ENCODE measurements at places on chromosomes 2 and 18.

GRCh38 chr2:33123216-33123615, 176.5 kb downstream of the LTBP1 start:
- DNase-seq = no peak

GRCh38 chr2:173159791-173160463, 84.3 kb downstream of the MAP3K20 start:
- DNase-seq = peak; percentile 70

DNA sequence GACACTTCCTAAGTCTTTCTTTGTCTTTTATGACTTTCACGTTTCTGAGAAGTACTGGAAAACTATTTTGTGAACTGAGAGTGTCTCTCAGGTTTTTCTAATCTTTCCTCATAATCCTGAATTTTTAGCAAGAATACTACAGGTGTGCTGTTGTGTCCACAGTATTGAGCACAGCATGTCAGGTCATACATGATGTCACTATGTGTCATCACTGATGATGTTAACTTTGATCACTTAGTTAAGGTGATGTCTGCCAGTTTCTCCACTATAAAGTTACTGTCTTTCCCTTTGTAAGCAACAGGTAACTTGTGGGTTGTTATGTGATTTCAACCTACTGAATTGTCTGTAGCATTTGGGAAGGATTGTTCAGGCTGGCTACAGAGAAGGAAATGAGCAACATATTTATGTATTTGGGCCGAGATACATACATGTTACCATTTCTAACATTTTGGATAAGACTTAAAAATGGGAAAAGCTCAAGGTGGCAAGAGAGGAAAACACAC, 11.1 kb downstream of the MATN3 start:
- DNase-seq = no peak

DNA sequence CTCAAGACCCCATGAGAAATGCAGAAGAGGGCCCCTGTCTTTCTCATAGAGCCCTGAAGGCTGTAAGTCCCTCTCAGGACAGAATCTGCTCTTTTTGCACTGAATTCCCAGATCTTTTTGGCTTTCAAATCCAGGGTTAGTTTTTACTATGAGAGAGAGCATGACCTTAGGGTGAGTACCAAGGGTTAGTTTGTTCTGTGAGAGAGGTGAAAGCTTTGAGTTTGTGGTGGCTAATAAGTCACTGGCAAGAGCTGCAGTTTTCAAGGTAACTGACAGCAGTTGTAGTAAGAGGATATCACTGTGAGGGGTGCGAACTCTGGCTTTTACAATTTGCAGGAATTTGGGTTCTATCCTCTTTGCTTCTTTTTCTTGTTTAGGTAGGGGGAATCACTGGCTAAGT, 248.4 kb upstream of the KCNH7 start:
- DNase-seq = no peak

DNA sequence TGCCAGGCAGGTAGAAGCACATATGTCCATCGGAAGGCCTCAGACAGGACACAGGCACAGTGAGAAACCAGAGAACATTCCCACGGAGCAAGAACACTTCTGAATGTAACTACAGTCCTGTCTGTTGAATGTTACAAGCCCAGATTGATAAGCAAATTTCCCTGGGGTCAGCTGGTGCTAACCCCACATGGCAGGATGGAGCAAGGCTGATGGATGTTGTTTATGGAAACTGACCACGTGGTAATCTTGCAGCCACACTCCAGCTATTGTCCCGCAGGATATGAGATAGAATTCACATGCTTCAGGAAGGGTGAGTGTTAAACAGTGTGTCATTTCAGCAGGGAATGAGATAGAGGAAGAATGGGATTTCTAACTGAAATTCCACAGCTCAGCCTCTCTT, 138.8 kb upstream of the COPS8 start:
- DNase-seq = no peak

DNA sequence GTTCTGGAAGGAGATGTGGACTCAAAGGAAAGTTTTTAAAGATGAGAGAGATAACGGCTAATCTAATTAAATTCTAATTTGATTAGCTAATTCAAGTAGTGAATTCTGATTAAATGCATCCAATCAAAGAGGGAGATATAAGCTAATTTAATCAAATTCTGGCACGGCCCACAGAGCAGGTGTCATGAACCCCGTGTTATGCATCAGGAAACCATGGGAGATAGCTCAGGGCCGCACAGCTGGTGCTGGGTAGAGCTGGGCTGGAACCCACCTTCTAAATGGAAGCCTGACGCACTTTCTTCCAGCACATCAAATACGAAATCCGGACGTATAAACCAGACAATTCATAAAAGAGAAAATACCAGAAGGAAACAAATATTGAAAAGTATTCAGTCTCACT, 57.2 kb downstream of the GREB1 start:
- no peak for DNase-seq

DNA sequence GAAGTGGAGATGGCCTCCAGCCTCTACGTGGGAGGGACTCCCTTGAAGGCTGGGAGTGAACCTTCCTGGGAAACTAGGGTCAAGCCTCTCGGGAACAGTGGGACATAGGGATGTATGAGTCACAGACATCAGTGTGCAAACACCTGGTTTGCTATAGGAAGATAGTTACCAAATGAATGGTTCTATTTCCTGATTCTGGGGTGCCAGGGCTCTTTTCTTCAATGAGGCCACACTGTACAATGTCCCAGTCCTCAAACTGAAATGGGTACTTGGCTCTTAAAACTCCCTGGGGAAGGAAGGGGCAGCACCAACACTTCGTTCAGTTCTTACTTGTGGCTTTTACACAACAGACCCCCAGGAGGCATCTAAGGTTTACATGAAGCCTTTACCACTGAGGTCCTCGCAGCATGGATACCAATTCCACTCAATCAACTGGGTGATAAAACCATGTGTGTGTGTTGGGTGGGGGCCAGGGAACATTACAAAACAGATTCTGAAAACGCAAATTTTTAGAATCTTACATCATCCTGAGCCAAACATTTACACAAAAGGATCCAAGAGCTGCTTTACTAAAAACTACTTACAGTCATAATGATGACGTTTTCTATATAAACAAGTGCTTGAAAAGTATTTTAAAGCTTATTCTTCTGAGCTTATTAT, 10.4 kb downstream of the ERFE start:
- no peak for DNase-seq

DNA sequence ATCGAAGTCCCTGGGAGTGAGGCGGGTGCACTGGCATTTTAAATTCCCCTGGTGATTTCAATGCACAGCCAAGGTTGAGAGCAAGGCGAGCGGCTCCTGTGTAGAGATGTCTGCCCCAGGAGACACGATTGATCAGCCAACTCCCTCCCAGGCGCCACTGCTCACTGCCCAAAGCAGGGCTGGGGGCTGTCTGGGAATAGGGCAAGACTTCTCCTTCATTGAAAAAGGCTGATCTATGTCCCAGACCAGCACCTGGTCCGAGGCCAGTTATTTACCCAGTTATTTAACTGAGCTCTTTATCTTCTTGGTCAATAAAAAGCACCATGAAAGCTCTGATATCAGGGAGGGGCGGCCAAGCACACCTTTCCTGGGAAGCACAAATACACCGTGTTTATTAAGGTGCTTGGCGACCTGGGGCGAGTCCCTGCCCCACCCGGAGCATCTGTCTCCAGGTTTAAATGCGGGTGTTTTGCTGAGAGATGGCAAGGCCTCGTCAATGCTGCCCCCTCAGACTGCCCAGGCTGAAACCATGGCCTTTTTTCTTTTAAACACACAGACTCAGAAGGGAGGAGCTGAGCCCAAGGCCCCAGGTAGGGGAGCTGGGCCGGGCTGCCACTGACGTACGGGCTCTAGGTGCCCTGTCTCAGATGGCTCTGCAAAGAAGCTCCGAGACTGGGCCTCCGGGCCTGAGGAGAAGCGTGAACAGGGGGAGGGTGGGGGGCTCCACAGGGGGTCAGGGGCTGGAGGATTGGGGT, 73.9 kb upstream of the HPCAL1 start:
- no peak for DNase-seq

GRCh38 chr2:84904717-84905174, 710 bp upstream of the TMSB10 start:
- peak; percentile 49 for DNase-seq

DNA sequence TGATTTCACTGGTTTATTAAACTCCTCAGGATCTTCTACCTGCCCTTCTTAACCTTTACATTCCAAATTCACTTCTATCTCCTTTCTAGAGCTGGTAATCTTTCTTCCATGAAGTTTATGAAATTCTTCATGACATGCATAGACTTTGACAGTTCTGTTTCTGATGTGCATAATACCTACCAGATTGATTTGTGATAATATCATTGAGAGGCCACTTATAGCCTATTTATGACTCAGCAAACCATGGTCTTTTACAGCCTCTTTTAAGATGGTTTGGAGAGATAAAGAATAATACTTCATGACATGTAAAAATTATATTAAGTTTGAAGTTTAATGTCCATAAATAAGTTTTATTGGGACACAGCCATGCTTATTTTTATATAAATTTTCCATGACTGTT, 14.0 kb downstream of the SCN2A start:
- DNase-seq = no peak

Data from Calu3 (cell line).